ENCODE measurements at places on chromosomes 3 and 15.

DNA sequence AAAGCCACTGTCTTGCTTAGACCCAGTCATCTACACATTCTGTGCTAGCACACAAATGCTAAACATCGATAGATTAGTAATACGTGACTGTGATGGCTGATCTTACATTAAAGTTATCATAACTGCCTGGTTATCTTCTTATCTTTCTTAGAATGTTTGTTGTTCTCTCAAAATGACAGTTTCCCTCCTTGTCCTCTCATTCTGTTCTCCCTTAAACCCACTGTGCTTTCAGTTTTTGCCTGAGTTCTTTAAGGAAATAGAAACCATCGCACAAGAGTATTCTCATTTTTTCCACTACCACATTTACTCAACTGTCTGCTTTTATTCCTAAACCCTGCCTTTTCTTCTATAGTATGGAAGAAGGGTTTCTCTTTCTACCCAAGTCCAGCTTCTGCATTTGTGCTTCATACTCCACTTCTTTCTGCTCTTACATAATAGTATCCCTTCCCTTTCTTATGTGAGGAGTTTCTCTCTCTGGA is 17.1 kb downstream of the STX19 start:
- DNase-seq: no peak

- DNase-seq: no peak
Observed at GRCh38 chr3:65573548-65574116, 465.1 kb downstream of the MAGI1 start.

- DNase-seq: no peak
Observed at GRCh38 chr3:46221391-46221790, 13.3 kb upstream of the CCR1 start.

DNA sequence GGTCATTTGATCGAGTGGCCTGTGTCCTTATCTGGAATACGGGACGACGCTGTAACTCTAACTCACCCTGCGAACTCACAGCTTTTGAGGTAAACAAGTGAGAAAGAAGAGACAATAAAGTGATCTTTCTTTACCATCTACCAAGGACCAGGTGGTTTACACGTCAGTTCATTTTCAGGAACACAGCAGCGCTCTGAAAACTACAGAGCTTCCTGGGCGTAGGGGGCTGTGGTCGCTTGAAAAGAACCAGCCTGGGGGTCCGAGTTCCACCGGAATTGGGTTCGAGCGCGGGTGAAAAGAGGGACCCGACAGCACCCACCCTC is 357 bp downstream of the KIAA1143 start:
- no peak for DNase-seq

DNA sequence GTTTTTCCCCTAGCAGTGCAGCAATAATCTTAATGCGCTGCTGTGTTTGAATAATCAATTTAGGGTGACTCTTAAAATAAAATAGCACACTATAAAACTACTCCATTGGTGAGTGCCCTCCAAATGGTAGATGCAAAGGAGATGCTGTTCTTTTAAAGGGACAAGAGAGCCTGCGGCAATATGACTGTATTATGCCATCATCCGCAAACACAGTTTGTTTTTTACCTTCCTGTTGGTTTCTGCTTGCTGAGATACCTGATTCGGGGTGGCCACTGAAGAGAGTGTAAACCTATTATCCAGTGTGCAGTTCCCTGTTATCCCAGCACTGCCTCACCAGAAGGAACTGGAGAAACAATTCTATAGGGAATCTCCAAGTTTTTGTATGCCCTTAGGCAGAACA is 523.1 kb upstream of the TGFBR2 start:
- DNase-seq: no peak

- DNase-seq: no peak
Observed at GRCh38 chr3:2861920-2862319, 248.3 kb downstream of the IL5RA start.

GRCh38 chr3:146086211-146086610 is 74.8 kb downstream of the PLOD2 start:
- DNase-seq: no peak

- DNase-seq: no peak
Observed at GRCh38 chr15:68025835-68026424, 28.2 kb upstream of the PIAS1 start.

GRCh38 chr3:133984975-133985374 is 44.8 kb downstream of the SLCO2A1 start:
- DNase-seq: no peak

DNA sequence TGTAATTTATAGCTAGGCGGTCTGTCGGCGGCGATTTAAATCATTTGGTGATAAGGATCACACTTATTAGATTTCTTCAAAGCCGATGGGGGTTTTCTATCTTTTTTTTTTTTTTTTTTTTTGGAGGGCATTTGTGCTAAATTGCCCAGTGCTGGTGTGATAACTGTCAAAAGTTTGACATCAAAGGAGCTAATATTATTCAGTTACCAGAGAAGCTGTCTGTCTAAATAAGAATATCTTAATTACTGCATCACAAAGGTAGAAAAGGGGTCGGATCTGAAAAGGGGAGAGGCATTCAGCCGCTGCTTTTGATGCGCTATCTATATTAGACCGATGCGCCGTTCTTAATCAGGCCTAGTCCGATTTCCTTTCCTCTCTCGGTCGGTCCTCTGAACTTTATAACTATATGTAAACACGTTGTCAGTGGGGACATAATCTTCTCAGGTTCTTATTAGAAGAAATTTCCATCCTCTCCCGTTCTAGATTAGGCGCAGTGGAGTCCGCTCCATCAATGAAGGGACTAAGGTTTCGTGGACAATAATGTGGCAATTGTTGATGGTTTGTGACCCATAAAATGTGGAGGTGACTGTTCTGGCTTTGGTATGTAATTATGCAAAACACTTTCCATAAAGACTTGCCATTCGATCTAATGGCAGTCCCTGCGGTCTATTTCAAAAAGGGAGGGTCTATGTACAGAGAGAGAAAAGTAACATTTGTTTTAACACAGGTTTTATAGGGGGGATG is 31.7 kb downstream of the NR2F2 start:
- no peak for DNase-seq

GRCh38 chr15:66942649-66943390 is 122.6 kb upstream of the SMAD3 start:
- DNase-seq: no peak

DNA sequence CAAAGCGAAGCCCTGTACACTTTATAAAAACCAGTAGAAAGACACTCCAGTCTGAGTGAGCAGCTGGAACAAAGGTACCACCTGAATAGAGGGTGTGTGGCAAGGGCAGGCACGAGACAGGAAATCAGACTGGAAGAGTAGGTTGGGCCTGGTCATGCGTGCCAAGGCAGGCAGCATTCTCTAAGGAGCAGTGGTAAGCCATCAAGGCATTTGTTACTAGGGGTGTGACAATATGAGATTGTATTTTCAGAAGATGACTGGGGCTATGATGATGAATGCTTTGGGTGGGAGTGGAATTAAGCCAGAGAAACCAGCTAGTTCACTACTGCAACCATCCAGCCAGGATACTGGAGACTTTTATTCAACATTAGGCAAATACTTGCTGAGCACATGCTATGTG is 5.0 kb downstream of the JMJD7 start:
- no peak for DNase-seq

GRCh38 chr15:77853008-77853328 is 220.3 kb upstream of the LINGO1 start:
- DNase-seq: no peak

DNA sequence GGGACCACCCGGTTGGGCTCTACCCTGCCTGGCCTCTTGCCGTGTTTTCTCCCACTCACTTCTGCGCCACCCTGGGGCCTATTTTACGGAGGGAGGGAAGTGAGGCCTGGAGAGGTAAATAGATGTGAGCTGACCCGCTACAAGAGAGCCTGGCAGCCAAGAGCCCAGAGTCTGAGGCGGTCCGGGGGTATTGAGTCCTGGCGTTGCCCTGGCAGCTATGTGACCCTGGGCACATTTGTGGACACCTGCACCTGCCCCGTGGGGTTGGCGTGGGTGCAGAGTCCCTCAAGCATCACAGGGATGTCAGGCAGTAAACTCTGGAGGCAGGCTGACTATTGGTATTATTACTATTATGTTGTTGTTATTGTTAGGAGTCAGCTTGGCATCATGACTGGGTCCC is 85.7 kb downstream of the FBLN2 start:
- no peak for DNase-seq

GRCh38 chr3:100427699-100428098 is 26.4 kb downstream of the LNP1 start:
- no peak for DNase-seq

DNA sequence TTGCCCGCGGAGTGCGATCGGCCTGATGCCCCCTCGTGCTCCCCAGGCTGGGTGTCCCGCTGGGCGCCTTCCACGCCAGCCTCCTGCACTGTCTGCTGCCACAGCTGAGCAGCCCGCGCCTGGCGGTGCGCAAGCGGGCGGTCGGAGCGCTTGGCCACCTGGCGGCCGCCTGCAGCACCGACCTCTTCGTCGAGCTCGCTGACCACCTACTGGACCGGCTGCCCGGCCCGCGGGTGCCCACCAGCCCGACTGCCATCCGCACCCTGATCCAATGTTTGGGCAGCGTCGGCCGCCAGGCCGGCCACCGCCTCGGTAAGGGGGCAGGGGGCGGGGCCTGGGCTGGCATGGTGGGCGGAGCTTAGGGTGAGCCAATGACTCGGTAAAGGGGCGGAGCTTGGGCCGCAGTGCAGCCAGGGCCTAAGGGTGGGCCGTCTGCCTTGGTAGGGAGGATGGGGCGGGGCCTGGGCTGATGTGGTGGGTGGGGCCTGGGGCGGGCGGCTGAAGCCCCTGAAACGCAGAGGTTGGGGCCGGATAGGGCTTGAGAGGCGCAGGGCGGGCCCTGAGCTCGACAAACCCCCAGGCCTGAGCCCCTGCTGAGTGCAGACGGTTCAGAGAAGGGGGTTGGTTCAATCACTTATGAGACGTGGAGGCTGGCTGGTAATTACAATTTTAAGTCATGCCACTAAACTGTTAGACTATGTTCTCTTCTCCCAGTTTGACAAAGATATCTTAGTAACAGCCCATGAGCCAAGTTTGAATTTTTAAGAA is 13.7 kb downstream of the CAND2 start:
- DNase-seq: peak; percentile 90

- DNase-seq: peak; percentile 77
Observed at GRCh38 chr3:58008141-58009025, at the start of gene FLNB. FLNB (plus strand) TSS chr3:58008422; CDS start chr3:58008565, 143 bp downstream.

GRCh38 chr3:158808697-158809096 is 6.8 kb downstream of the MFSD1 start:
- no peak for DNase-seq

DNA sequence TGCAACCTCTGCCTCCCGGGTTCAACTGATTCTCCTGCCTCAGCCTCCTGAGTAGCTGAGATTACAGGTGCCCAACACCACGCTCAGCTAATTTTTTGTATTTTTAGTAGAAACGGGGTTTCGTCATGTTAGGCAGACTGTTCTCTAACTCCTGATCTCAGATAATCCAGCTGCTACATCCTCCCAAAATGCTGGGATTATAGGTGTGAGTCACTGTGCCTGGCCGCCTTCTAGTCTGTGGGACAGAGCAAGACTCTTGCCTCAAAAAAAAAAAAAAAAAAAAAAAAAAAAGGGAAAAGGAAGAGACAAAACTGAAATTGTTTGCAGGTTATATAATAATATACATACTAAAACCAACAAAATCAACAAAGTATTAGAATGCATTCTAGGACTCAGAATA is 215.2 kb downstream of the PCCB start:
- no peak for DNase-seq

Measured in activated CD4-positive, alpha-beta T cell treated with anti-CD3 and anti-CD28 coated beads, Interleukin-2, amount 50 U/mL, for 4 hours (primary cell).